ENCODE measurements at places on chromosomes 2 and 18.
A peak's percentile ranks its signal among the peaks of the same experiment; 100 is the strongest.

GRCh38 chr2:198692907-198693510 lies 764.7 kb downstream of the SATB2 start:
- DNase-seq: no peak

GRCh38 chr2:175131252-175131651 lies 36.8 kb downstream of the ATF2 start:
- DNase-seq: no peak

- no peak for DNase-seq
Measured at GRCh38 chr18:55588870-55589595, 1.0 kb upstream of the TCF4 start.

GRCh38 chr2:30871440-30871839 lies 64.2 kb upstream of the CAPN13 start:
- no peak for DNase-seq

DNA sequence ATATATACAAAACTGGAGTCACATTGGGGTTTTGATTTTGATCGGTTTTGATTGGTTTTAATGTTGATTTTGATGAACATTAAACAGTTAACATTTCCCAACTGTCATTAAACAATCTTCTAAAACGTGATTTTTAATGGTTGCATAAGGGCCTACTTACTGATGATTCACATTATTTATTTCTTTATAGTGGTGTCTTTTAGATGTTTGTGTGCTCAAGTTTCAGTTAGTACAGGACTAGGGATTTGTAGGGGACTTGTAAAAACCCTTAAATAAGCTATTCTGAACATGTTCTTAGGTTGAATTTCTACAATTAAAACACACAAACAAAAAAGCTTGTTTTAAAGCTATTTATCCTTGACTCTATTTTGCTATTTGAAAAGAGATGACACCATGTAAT lies 61.6 kb downstream of the TTC21B start:
- no peak for DNase-seq

GRCh38 chr2:210263841-210264240 lies 38.6 kb upstream of the ACADL start:
- no peak for DNase-seq

DNA sequence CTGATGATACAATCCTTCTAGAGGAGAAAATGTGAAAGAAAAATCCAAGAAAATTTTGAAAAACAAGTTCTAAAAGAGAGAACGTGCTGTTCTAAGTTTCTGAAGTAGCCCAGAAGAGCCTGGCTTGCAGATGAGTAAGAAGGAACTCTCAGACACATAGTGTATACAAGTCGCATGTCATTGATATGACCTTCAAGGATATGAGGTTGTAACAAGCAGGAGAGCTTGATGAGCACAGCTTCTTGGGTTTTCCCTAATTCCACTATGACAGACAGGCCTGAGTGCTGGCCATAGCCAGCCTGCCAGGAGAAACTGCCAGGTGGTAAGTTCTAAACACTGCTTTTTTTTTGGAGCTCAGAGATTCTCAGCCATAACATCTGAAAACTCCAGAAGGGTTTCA lies 235.7 kb upstream of the SIX2 start:
- DNase-seq: no peak

DNA sequence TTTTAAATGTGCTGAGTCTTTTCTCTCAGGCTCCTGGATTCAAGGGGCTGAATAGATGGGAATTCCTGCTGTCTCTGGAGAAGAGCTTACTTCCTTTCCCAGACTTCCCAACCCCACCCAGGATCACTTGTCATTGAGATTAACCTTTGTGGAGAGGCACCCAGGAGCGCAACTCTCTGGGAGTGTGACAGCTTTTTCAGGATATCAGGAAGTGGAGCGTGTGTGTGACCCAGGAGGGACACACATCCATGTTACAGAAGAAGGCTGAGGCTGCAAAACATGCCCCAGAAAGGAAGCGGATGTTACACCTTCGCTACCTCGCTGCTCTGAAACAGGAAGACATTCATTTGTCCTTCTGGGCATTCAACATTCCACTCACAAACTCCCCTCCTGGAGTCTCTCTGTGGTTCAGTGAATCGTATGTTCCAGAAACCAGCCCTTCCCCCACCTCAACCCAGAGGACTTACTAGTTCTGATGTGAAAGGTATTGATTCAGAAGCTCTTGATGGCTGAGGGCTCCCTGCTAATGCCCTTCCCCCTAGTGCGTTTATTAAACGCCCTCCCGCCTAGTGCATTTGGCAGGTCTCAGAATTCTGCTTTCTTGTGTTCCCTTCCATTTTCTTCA lies 523.9 kb downstream of the TNS1 start:
- no peak for DNase-seq

GRCh38 chr2:113963965-113964364 lies 74.1 kb downstream of the ACTR3 start:
- no peak for DNase-seq

DNA sequence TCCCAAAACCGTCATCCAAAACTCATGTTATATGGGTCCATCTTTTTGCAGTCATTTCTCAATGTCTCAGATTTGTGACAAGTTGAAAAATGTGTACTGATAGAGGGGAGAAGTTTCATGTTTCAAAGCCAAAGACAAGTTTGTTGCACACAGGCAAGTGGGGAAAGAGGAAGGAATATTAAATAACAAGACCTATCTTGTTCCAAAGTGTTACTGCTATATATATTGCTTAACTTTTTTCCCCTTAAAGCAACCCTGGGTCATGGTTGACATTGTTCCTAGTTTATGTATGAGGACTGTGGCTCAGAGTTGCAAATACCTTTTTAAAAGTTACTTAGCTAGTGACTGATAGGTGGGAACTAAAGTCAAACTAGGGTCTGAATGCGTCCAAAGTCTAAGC lies 1.7 kb downstream of the ITGA4 start:
- DNase-seq: no peak

- no peak for DNase-seq
Measured at GRCh38 chr2:55133467-55134315, 83.4 kb upstream of the RTN4 start.

- no peak for DNase-seq
Measured at GRCh38 chr2:219230059-219230540, 494 bp downstream of the ANKZF1 start.

DNA sequence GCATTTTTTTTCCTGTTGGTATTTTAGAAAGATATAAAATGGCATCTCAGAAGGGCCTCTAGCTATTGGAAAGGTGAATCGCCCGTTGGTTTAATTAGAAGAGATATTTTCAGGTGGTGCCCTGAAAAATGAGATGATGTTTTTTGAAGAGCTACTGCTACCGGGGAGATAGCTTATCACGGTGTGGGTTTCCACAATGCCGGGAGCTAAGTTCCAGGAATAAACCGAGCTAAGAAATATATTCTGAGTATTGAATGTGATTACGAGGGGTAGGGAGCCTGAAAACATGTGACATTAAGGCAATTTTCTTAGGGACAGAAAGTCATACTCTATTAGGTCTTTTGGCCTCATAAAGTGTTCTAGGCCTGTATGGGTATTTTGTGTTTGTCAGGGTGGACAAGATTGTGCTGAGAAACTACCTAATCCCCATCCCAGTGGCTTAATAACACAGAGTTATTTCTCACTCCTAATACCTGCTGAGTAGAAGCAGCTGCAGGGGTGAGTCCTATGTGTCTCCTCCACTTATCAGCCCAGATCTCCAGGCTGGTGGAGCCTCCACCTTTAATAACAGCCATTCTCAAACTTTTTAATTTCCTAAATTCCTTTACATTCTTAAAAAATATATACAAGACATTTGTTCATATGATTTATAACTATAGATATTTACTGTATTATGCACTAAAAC lies 150.2 kb downstream of the LRRTM1 start:
- no peak for DNase-seq

GRCh38 chr18:55637204-55637603 lies 49.2 kb upstream of the TCF4 start:
- no peak for DNase-seq

DNA sequence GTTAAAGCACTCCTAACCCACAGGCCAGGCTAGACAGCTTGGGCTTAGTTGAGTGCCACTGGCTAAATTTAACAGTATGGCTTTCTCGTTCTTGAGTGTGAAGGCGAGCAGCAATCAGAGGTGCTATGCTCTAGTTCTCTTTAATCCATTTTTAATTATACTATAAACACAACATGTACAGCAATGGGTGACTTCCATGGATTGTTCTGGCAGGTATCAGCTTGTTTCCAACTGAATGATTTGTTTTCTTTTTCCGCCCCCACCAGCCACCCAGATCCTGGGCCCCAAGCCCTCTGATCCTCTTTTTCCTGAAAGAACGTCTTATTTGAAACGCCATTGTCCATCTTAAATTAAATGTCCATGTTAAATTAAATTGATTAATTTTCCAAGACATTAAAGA lies 244.8 kb downstream of the IKZF2 start:
- no peak for DNase-seq

- DNase-seq: no peak
Measured at GRCh38 chr2:11203480-11203879, 48.2 kb downstream of the SLC66A3 start.

- DNase-seq: no peak
Measured at GRCh38 chr2:173969886-173970285, 4.7 kb upstream of the SP3 start.

DNA sequence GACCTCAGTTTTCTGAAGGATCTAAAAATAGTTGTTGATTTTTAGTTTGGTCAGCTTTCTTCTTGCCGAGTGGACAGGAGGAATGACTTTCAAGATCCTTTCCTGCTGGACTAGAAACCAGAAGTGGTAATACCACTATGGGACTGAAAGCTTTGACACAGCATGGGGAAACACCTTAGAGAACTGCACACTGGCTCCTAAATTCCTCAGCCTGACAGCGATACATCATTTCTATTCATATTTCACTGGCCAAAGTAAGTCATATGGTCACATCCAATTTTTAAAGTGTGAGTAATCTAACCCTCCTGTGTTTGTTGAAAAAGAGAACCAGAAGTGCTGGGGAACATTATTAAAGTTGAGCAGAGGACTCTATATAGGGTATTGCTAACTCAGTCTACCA lies 244.7 kb upstream of the MMADHC start:
- DNase-seq: no peak

DNA sequence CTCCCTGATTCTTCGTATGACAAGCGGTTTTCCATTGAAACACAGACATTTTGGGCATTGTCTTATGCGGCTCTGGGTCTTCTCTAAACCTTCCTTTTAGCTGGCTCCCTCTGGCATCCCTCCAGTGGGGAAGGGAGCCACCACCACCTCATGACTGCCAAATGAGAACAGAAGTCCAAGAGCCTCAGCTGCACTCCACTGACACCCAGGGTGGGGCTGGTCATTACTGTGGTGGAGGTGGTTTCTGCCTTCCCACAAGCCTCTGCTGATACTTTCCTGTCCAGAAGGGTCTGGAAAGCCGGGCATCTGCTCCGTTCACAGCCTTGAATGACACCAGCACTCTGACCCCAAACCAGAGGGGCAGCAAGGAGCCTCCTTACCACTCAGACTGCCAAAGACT lies 213.5 kb downstream of the ZNF516 start:
- no peak for DNase-seq

- DNase-seq: peak; percentile 87
Measured at GRCh38 chr2:57869758-57870344, 176.8 kb upstream of the VRK2 start.

- no peak for DNase-seq
Measured at GRCh38 chr2:33083699-33084387, 137.1 kb downstream of the LTBP1 start.

- DNase-seq: no peak
Measured at GRCh38 chr2:75074708-75075107, 116.3 kb downstream of the POLE4 start.

- DNase-seq: no peak
Measured at GRCh38 chr2:134722728-134723127, 3.9 kb upstream of the TMEM163 start.

DNA sequence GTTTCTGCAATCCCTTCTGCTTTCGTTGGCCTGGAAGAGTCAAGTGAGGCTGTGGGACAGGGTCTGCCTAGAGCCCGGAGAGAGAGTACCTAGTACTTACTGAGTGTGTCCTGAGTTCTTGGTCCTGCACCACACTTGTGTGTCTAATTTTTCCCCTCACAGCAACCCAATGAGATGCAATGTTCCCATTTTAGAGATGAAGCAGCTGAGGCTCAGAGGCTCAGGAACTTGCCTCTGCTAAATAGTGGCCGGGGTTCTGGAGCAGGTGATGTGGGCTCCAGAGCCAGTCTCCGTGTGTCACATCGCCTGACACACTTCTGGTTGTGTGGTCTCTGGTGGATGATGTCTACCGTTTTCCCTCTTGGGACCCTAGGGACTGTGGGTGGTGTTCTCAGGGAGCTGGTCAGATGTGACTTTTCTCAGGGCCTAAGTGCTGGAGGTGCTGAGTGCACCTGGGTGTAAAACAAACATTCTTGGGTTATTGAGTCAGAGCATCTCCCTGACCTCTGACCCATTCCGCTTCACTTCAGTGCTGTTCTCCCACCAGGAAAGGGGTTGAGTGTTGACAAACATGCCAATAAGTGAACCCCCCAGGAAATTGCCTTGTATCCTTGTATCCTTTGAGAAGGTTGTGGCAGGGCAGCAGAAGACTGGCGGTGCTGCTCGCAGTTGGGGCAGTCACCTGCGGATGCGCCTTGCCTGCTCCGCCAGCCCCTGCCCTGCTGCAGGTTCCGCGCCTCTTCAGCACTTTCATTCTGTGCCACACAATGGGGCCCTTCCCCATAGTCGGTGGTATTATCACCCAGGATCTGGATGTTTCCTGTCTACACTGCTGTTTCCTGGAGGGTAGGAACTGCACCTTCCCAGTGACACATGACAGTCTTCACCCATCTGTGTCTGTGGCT lies 32.1 kb downstream of the HK2 start:
- no peak for DNase-seq

DNA sequence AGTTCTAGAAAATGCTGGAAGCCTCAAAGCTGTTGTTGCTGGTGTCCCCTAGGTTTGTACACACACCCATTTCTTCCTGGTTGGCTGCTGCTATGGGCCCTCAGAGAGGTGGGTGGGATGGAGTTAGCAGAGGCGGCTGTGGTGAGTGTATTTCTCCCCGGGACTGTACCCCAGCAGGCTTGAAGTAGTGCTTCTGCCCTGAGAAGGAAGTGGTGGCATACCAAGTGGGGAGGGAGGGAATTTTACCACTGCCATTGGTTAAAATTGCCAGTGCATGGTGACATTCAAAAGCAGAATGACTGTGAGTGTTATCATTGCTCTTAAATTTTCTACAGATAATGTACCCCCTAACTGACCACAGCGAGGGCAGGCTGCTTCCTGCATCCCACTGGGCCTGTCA lies 125.6 kb upstream of the CAPN13 start:
- no peak for DNase-seq

DNA sequence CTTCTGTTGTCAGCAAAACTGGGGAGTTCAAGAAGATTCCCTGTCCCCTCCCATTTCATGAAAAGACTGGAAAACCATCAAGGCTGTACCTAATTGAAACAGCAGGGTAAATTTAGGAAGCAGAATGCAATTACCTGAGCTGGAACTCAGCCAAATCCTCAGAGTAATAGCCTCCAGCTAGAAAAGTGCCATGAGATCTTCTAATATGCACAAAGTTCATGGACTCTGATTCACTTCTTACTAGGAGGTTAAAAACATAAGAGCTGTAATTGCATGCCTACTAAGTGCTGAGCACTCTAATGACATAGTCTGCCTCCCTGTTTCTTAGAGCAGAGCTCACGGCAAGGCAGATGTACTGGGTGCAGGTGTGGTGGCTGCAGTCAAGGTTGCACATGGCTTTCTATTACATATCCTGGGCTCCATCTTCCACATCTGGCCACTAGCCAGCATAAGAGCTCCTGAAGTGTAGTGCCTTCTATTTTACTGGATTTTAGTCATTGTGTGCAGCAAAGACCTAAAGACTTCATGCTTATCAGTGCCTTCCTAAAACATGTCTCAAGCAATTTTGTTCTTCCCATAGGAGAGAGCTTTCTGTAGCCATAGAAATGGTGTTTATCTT lies 341.7 kb downstream of the PTPRM start:
- no peak for DNase-seq
